ENCODE measurements at places on chromosomes 1 and 21. TPM values are rescaled to one million over a fixed set of nuclear protein-coding genes. Genes with fewer than 3 reads are reported as not detected.

The SPATA45 gene
- total RNA-seq = not detected

GRCh38 chr1:19169642-19170041, 40.4 kb downstream of the UBR4 start:
- DNase-seq = no peak

DNA sequence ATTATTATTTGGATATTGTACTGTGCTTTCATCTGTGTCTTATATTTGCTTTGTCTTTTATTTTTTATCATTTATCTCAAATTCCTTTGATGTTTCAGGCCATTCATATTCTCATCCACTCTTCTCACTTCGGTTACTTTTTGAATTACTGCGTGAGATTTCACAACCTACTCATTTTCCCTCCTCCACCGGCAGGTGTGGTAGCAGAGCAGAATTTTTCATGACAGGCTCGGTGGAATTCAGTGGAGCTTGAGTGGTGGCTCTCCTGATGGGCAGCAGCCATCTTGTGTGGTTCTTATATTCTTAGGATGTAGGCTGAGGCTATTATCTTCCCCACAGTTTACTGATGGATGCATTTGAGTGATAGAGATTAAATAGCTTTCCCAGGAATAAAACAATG, 92.3 kb upstream of the IVNS1ABP start:
- DNase-seq = no peak

The HES3 gene
- total RNA-seq = not detected

The PEAR1 gene
- total RNA-seq = 0.06 TPM

- peak; percentile 84 for DNase-seq
Measured at GRCh38 chr1:209435654-209436566, 147.6 kb upstream of the CAMK1G start.

The IPP gene
- 9.7 TPM for total RNA-seq

GRCh38 chr1:86551305-86551704, 4.4 kb downstream of the CLCA4 start:
- DNase-seq = no peak

DNA sequence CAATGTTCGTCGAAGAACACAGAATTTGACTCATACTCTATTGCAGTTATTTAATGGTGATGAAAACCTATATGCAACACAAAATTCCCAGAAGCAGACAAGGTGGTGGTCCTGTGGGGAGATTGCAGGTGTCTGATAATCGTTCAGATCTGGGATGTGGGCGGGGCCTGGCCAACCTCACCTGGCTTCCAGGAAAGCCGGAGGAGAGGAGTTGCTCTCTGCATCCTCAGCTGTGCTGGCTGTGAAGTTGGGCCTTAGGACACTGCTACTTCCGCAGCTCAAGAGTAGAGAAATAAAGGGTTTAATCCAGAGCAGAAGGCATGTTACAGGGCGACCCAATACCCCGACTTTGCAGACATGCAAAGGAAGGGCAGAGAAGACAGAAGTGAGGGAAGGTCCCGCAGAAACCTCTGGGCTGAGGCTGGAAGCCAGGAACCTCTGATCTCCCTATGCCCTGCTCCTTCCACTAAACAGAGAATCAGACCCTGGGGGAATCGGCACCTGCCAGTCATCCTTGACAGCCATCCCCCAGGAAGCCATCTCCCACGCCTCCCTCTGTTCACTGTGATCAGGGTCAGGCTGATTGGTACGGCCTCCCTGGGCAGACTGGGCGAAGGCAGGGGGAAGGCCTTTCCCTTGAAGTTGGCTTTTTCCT, 590.3 kb downstream of the AJAP1 start:
- DNase-seq = no peak

DNA sequence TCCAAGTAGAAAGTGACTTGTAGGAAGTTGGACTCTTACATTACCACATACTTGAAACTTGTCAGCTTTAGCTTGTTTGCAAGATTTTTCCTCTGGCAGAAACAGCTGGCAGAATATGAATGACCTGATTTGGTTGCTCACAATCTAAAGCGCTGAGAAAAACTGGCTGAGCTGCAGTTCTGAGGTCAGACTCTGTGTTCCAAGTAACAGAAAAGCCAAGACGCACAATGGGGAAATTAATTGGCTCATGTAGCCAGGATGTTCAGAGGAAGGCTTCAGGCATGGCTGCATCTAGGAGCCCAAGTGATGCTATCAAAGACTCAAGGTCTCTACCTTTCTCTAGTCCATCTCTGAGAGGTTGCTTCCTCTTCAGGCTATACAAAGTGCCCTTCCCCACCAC, 27.0 kb downstream of the ALPL start:
- no peak for DNase-seq

DNA sequence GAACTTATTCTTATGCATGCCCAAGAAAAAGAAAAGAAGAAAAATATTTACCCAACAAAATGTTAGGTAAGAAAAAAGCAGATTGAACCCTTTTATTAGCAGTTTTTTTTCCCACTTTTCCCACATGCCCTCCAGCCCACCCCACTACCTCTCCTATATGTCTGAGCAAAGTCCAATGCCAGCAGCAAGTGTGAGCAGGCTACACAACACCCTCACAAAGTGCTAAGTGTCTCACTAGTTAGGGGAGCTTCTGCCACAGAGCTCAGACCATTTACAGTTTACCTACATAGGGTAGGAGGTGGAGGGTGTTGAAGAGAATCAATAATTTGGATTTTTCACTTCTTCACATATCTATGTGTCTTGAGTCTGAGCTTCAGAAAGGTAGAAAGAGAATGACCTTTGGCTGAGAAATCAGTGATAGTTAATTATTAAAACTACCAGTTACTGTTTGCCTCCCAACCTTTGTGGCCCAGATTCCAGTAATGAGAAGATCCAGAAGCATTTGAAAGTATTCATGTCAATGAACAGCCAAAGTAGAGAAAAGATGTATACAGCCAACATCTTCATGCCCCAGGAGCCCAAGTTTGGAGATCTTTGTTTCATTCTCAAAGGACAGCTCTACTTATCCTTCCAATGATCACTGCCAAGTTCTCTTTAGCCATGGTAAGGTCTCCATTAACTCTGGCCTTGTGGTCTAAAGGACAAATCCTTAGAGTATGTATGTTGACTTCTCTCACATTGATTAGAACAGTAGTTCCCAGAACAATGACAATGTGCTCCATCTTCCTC, 26.2 kb downstream of the OR10J5 start:
- no peak for DNase-seq

DNA sequence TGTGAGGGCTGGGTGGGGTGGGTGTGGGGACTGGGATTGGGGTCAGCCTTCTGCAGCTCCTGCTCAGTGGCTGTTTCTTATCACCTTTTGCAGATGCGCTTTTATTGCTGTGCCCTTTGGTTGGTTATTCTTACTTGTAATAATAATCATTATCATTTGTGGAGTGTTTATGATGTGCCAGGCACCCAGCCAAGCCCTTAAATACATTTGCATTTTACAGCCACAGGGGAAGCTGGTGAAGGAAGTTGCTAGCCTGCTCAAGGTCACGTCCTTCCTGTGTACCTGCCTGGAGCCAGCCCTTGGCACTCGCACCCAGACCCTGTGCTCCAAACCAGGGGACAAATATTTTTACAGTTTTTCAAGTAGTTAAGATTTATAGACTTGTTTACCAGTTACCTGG, 144.0 kb downstream of the PGBD5 start:
- DNase-seq = no peak

The KRTAP20-2 gene
- not detected for total RNA-seq

DNA sequence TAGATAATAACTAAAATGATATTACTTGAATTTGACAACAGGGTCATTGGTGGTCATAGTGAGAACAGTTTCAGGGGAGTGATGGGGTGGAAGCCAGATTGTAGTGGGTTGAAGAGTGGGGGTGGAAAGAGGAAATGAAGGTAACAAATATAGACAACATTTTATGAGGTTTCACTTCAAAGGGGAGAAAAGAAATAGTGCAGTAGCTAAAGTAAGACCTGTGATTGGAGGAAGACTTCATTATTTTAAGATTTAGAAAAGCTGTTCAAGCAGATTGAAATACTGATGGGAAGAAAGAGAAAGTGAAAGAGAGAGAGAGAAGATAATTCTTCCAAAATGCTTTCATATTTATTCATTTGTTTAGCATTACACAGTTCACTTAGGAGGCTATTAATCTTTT, 52.0 kb upstream of the KCNA3 start:
- DNase-seq = no peak

The ERMAP gene
- total RNA-seq = 12.3 TPM

DNA sequence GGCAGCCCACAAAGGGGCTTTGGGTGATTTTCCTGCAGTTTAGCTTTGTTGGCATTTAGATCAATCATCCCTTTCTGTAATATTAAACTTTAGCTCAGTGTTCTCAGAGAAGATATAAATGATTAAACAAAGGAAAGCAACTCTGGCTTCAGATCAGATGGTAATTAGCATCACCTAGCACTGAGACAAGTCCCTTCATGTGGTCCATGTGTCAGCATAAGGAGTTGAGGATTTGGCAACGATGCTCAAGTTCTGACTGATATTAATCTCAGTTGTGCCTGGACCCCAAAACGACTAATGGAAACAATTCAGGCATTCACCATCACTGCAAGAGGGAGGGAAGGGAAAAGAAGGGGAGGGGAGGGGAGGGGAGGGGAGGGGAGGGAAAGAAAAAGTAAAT, 60.4 kb downstream of the SEC16B start:
- DNase-seq = no peak

The AMY2A gene
- total RNA-seq = not detected

DNA sequence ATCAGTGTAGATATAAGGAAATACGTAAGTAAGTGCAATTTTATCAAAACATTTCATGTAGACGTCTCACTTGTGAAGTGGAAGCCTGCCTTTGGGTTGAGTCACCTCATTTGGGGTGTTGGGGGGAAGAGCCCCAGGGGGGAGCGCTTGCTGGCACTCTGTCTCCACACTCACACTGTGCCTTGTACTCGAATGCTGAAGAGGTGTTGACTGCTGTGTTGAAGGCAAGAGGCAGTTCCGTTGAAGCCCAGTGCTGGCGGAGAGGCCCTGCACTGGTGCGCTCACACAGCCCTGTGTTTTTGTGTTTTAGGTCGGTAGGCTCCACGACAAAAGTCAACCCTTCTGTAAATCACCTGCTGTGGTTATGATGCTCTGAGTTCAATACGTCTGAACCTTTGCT, 131.9 kb upstream of the COL6A1 start:
- no peak for DNase-seq

The GSTM5 gene
- not detected for total RNA-seq

- peak; percentile 26 for DNase-seq
Measured at GRCh38 chr21:39601187-39601928, 11.4 kb upstream of the B3GALT5 start.

- DNase-seq = peak; percentile 29
Measured at GRCh38 chr1:4636644-4637380, 17.6 kb upstream of the AJAP1 start.

DNA sequence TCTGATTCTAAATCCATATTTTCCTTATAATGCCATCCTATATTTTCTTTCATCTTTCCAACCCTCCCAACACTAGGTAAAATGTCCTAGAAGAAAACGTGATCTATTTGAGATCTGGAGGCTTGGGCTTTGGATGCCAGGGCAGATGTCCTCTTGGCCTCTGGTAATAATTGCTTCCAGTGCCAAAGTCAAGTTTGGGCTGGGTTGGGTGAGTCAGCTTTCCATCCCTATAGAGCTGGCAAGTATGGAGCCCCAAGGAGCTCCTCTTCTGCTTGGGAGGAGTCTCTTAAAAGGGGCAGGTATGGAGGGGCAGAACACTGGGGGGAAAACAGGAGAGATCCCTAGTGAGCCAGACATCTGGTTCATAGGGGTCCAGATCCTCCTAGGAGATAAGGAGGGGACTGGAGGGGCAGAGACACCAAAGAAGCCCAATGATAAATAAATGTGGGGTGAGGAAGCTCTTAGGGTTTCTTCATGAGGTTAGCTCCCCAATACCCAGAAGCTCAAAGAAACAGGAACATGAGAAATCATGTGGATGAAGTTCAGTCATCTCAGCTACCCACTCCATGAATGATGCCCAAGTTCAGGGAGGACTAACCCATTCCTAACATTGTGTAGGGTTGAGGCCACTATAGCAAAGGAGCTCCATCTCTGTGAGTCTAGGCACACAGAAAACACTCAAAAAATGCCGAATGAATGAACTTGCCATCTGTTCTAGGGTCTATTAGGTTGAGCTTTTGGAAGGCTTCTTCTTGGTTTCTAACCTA, 3.5 kb downstream of the C1orf116 start:
- no peak for DNase-seq

The IVL gene
- 0.06 TPM for total RNA-seq

The C1QB gene
- not detected for total RNA-seq

The LRRN2 gene
- 0.69 TPM for total RNA-seq

DNA sequence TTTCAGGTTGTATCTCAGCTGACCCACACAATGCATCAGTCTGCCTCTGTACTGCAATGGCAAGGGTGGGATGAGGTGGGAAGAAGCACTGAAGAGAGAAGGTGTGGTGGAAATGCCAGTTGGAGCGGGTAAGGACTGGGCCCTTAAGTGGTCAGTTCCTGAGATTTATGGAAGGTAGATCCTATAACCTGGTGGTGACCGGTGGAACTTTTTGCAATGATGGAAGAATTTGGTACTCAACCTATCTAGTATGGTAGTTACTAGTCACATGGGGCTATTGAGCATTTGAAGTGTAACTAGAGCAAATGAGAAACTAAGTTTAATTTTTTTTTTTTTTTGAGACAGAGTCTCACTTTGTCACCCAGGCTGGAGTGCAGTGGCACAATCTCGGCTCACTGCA, 8.2 kb upstream of the HPCAL4 start:
- DNase-seq = no peak

The SLC9C2 gene
- not detected for total RNA-seq

DNA sequence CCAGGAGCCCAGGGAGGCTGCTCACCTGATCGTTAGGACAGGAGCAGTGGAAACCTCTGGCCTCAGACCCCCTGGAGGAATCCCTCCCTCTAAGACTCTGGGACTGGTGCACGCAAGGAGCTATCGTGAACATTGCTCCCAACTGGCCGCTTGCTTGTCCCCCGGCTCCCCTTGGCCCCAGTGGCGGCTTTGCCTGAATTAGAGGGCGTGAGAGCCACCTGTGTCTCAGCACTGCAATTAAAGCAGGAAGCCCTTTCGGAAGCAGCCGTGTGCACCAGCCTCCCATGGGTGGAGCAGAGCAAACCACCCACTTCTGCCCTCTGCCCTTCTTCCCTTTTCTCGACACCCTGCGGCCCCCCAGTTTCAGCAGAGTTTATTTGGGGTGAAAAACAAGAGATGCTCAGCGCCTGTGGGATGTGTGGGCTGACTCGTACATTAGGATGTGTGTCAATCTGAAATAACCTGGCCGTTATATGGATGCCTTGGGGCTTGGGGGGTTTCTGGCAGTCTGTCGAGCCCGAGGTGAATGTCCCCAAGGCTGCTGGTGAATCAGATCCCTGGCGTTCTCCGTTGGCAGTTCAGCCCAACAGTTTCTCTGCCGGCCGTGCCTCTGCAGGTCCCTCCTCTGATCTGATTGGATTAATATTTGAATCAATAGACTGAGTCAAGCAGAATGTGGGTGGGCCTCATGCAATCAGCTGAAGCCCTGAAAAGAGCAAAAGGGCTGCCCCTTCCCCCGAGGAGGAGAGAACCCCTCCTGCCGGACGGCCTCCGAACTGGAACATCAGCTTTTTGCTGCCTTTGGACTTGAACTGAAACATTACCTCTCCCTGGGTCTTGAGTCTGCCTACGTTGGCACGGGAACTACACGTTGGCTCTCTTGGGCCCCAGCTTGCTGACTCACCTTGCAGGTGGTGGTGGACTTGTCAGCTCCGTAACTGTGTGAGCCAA, 7.3 kb upstream of the UMODL1 start:
- DNase-seq = peak; percentile 56

Data from Daoy (cell line).